Activated T-helper 1 cell treated with Interleukin-2 at 50 U/mL for 16 hours (primary cell): ENCODE measurements at places on chromosomes 6 and 20.

DNA sequence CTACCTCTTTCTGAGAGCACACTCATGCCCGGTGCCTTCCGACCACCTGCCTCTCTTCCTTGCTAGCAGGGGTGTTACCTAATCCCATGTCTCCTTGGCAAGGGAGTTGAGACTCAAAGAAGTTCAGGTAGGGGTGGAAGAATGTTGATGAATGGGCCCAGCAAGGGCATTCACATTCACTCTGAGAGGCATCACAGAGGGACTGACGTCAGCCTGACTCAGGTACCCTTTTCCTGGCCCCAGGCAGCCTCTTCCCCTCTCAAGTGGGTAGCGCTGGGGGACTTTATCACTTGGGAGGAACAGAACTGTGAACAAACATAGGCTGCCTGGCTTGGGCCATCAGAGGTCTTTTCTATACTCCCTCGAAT lies 35.3 kb downstream of the HM13 start:
- no peak for DNase-seq

DNA sequence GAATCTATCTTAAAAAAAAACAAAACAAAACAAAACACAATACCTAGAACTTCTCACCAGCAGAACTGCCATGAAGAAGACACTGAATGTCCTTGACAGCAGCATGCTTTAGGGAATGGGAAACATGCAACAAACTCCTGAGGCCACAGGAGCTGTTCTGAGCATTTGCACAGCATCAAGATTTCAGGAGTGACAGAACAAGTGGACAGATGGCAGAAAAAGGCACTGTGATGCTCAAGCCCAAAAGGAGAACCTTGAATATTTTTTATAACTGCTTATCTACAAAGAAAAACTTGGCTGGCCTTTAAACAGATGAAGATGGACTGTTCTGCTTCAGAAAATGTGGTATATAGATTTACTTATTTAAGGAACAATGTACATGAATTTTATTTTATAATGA lies 158.9 kb downstream of the RALGAPA2 start:
- DNase-seq: no peak

DNA sequence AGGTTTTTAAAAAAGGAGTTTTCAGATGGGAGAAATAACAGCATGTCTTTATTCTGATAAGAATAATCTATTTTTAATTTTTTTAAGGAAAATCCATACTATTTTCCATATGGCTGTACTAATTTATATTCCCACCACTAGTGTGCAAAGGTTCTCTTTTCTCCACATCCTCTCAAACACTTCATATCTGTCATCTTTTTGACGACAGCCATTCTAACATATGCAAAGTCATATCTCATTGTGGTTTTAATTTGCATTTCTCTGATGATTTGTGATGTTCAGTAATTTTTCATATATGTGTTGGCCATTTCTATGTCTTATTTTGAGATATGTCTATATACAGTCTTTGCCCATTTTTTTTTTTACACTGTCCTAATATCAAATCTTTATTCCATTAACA lies 280.6 kb upstream of the RUNX2 start:
- no peak for DNase-seq

DNA sequence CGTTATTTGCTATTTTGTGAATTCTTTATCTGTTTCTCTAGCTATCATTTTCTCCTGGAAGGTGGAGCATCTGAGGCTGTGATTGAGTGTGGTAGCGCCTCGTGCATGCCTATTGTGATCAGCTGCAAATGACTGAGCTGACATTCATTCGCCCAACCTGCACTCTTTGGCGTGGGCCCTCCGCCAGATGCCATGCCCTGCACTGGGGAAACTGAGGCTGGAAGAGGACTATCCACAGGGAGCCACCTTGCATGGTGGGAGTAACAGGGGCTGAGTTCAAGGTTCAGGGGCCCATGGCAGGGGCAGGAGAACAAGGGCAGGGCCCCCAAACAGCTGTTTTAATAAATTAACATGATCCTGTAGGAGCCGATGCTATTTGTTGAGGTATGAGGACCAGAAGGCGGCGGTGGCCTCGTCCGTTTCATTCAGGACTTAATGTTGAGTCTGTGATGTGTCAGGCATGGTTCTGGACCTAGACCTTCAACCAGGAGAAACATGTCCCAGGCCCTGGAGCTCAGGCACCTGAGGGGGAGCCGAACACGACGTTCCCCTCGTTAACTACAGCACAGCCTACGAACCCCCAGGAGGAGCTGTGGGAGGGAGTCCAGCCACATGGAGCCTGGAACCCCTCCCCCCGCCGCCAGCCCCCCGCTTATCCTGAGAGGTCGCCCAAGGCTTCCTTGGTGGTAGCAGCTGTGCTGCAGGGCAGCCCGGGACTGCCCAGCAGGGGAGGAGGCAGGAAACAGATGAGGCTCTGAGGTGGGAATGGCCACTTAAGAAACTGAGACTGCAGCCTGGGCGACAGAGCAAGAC lies 242.9 kb downstream of the CDH4 start:
- DNase-seq: no peak

DNA sequence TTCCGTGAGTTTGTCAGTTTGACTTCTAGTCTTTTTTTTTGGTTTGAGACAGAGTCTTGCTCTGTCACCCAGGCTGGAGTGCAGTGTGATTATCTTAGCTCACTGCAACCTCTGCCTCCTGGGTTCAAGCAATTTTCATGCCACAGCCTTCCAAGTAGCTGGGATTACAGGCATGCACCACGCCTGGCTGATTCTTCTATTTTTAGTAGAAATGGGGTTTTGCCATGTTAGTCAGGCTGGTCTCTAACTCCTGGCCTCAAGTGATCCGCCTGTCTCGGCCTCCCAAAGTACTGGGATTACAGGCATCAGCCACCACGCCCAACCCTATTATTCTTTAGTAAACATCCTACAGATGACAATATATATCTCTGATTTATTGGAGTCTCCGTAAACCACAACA lies 506.5 kb downstream of the PREX1 start:
- DNase-seq: no peak

DNA sequence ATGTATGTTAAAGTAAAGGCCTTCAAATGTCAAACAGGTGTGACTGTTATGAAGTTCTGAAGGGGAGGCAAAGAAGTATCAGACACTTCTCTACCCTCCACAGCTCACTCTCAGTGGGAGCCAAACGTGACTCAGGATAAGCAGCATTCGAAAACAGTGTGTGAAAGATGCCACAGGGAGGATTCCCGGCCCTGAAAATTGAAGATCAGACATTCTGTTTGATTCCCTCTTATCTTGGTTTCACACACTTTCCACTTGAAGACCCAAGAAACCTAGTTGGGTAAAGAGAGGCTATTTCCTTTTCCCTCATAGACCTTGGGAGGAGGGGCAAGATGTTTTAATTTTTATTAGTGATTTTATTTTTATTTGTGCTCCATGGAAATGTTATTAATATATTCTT lies 164.2 kb upstream of the SUPT3H start:
- no peak for DNase-seq

GRCh38 chr6:4904461-4905025 lies 99.3 kb downstream of the RPP40 start:
- DNase-seq: no peak

DNA sequence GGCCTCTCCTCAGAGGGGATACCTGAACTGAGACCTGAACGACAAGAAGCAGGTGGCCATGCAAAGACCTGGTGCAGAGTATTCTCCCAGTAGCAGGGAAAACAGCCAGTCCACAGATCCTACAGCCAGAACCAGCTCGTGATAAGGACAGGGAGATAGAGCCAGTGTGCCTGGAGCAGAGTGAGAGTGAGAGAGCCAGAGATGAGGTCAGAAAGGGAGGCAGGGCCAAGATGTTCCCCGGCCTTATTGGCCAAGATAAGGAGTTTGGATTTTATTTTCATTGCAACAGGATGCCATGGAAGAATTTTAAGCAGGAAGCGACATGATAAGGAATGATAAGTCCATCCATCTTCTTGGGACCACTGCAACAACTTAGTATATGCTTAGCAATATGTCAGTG lies 111.8 kb downstream of the UBE3D start:
- no peak for DNase-seq

- DNase-seq: no peak
Observed at GRCh38 chr20:8670893-8671215, 398.0 kb upstream of the PLCB4 start.

DNA sequence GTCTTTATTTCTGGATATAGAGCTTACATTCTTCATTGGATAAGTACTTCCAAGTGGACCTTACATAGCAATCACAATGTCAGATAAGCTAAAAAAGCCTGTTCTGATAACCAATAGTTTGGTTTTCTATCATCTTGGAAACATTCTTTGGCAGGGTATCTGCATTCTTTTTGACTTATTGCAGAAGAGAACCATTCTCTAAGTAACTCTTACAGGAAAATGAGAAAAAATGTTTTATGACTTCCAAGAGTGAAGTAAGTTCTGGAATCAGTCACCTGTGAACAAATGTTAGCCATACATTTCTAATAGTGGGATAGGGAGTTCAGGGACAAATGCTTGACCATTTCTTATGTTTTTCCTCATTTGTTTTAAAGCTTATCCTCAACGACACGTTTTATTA lies 564.0 kb downstream of the CD109 start:
- no peak for DNase-seq

GRCh38 chr20:13325033-13325432 lies 104.0 kb downstream of the ISM1 start:
- DNase-seq: no peak

DNA sequence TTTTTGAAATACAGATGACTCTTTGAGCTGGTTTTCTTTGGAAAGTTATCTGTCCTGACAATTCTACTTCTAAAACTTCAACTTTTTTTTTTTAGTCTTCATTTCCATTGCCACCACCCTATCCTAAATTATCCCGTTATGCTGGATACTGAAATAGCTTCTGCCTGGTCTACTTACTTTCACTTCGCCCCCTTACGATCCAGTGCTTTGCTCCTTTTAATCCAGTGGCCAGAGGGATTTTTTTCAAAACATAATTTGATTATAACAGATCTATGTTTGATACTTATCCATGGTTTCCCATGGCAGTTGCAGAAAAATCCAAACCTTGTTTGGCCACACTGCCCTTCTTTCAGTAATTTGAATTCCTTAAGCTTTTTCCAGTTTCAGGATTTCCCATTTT lies 27.4 kb downstream of the ASXL1 start:
- no peak for DNase-seq

GRCh38 chr20:2576317-2576727 lies 39.9 kb downstream of the TMC2 start:
- no peak for DNase-seq

GRCh38 chr6:168017629-168018028 lies 20.2 kb downstream of the KIF25 start:
- DNase-seq: no peak
